ENCODE measurements at places on chromosomes 12 and 14.
A peak's percentile ranks its signal among the peaks of the same experiment; 100 is the strongest.

DNA sequence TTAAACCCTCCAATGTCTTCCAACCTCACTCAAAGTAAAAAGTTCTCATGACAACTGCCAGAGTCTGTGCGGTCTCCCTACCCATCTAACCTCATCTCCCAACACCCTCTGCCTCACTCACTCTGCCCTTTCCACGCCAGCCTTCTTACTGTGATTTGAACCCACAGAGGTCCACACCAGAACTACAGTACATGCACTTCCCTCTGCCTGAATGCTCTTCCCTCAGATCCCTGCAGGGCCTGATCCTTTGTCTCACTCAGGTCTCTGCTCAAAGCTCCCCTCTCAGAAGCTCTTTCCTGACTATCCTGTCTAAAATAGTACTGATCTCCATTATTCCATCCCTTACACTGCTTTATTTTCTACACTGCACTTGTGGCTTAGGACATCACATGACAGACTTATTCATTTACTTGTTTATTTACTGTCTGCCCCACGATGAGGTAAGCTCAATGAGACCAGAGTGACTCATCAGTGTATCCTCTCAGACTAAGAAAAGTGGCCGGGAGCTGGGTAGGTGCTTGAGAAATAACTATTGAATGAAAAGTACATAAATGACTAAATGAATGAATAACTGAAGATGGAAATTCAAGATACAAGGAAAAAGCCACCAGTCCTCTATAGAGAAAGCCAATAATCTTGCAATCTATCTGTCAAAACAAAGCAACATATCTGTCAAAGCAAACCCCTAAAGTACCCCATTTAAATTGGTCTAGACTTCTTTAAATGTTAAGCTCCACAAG is 17.1 kb downstream of the POMT2 start:
- no peak for DNase-seq

- DNase-seq, result no peak
Measured at GRCh38 chr12:124605150-124605882, 37.9 kb upstream of the NCOR2 start.

DNA sequence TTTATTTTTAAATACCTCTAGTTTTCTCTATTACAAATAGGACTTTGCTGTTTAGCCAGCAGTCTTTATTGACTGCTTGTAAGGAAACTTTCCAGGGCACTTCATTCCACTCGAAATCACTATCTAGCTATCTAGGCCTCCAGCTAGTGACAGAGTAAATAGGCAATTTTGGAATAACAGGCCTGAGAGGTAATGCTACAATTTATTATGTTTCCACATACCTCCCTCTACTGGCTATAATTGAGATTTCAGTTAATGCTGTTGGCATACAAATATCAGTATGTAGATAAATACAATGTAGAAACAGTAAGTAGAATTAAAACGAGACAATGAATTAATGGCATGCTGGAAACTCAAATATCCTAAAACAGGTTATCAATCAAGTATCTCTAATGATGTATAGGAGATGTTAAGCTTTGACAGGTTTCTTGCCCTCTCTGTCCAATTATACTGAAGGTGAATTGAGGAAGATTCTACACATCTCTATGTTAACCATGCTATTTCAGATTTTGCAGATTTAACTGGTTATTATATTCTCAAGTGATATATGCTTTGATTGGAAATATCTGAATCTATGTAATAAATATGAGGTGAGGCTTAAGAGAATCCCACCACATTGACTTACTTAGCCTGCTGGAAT is 7.2 kb downstream of the DTD2 start:
- DNase-seq, result peak; percentile 49

- DNase-seq, result no peak
Measured at GRCh38 chr12:25308756-25309155, 58.0 kb upstream of the KRAS start.

DNA sequence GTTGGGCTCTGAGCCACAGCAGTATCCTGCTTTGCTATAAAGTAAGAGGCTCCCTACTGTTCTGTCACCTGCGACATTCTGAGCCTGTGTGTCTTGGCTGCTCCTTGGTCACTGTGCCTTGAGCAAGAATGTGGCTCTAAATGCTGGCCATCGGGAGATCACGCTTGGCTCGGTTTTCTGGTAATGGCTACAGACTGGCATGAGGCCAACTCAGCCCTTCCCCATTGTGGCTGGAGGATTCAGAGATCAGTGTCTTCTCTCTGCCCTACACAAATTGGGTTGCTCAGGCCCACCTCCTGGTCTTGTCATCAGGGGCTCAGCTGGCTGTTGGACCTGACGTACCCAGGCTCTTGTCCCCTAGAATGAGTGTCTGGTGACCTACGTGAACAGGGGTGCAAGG is 94.5 kb downstream of the PLXNC1 start:
- no peak for DNase-seq

GRCh38 chr14:26595926-26596542 is 1.8 kb downstream of the NOVA1 start:
- DNase-seq, result no peak

GRCh38 chr12:123134826-123135225 is 16.1 kb downstream of the PITPNM2 start:
- no peak for DNase-seq

GRCh38 chr12:31363831-31364230 is 37.9 kb upstream of the SINHCAF start:
- DNase-seq, result no peak

DNA sequence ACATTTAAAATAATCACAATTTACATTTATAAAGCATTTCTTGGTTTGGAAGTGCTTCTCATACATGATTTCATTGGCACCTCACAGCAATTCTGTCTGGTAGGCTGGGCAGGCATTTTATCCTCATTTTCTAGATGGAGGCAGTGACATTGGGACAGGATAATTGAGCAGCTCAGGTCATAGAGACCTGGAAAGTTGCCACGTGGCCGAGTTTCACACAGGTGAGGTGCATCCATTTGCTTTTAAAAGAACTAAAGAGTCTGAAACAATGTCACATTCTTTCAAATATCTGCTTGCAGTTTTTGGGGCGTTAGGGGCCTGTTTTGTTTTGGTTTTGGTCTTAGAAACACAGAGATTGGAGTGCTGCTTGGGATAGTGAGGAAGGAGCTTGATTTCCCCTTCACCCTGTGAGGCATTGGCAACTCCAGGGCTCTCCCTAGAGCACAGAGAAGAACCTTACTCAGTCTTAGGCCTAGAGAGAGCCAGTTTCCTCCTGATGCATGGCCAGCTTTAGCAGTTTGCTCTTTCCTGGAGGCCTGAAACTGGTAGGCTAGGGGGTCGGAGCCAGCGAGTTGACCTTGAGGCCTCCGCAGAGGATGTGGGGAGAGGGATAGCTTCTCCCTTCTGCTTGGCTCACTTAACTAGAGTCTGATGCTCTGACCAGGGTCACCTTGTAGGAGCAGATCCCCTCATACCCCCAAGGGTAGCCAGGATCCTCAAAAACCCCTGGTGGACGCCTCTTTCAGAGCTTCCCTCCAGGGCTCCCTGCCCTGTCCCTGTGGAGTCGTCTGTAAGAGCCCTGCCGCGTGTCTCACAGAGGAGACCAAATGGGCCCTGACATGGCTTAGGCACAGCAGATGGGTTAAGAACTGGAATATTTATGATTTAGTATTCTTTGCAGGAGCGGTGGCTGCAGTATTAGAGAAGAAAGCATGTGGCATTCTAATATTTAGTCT is 34.9 kb upstream of the JDP2 start:
- DNase-seq, result no peak

DNA sequence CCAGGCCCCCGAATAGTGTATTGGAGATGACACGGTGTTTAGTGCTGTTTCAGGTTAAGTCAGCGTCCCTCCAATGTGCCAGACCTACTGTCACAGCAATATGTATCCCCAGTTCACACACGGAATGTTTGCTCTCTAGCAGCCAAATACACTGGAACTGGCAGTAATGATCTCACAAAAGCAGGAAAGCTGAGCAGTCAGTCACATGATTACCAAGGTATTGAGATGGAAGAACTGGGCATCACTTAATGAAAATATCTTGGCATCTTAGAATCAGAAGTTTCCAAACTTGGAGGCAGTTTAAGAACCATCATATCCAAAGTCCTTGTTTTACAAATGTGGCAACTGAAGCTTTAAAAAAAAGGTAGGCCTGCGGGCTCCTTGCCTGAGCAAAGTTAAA is 23.3 kb downstream of the NINJ2 start:
- DNase-seq, result no peak

- DNase-seq, result no peak
Measured at GRCh38 chr12:124861492-124861891, 2.2 kb downstream of the SCARB1 start.

- DNase-seq, result no peak
Measured at GRCh38 chr14:96501217-96501739, 904 bp upstream of the PAPOLA start.

- no peak for DNase-seq
Measured at GRCh38 chr14:24379907-24380730, 12.1 kb downstream of the NFATC4 start.

DNA sequence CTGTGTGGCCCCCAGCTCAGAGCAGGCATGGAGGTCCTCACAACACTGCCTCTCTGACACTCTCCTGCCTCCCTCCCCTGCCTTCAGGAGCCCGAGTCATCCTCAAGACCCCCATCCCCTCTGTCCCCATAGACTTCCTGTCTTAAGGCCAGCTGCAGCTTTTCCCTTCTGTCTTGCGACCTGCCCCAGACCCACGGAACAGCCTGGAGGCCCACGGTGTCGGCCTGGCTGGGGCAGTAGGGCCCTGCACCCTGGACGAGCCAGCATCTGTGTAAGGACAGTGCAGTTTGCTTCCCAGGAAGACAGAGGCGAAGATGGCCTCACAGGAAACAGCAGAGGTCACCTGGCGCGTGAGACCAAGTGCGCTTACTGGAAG is 9.7 kb downstream of the TEDC1 start:
- no peak for DNase-seq

GRCh38 chr14:103260629-103261124 is 73.4 kb upstream of the EIF5 start:
- no peak for DNase-seq

- no peak for DNase-seq
Measured at GRCh38 chr14:79706382-79706781, 504.9 kb downstream of the DIO2 start.

GRCh38 chr14:60654334-60654821 is 5.1 kb upstream of the SIX1 start:
- DNase-seq, result no peak

DNA sequence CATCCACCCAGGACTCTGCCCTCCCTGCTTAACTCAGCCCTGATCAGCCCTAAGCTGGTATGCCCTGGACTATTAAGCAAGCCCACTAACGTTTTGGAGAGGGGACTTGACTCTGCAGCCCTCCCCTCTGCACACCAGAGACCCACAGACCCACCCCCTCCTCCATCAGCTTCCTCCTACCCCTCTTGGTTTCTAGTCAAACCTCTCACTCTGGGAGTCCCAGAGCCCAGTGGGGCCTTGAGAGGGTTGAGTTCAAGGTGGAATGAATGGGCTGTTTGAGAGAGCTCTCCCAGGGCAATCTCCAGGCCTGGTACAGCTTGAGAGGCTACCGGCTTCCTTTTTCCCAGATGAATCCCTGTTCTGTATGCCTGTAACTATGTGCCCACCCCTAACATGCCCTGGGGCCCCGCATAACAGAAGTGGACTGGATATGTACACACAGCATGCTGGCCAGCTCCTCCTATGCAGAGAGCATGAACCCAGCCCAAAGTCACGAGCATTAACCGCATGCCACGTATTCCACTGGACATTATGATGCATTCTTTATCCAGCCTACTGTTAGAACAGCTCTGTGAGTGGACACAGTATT is 43.6 kb downstream of the IRF2BPL start:
- DNase-seq, result no peak

DNA sequence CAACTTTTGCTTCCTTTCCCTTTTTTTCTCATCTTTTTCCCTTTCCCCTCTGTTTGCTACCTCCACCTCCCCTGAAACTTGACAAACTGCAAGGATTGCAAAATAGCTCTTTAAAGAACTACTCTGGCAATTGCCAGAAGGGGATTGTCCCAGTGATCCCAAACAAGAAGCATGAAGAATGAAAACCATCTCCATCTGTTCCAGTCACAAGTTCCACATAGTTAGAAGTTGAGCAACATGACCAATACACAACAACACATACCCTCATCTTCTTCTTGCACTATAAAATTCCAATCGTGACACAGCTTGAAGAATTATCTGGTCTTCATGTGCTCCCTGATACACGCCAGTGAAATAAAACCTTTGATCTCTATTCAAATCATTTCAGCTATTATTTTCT is 93.7 kb upstream of the USP15 start:
- no peak for DNase-seq

GRCh38 chr14:103629503-103630121 is 601 bp downstream of the KLC1 start:
- DNase-seq, result peak; percentile 69

DNA sequence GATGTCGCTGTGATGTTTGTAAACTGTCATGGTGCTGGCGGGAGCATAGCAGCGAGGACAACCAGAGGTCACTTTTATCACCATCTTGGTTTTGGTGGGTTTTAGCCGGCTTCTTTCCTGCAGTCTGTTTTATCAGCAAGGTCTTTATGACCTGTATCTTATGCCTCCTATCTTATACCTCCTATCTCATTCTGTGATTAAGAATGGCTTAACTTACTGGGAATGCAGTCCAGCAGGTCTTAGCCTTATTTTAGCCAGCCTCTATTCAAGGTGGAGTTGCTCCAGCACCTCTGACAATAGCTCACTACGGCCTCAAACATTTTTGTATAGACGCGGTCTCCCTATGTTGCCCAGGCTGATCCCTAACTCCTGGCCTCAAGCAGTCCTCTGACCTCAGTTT is 53.7 kb downstream of the B4GALNT3 start:
- no peak for DNase-seq

GRCh38 chr14:72892879-72893635 is 844 bp downstream of the DPF3 start:
- peak; percentile 11 for DNase-seq

DNA sequence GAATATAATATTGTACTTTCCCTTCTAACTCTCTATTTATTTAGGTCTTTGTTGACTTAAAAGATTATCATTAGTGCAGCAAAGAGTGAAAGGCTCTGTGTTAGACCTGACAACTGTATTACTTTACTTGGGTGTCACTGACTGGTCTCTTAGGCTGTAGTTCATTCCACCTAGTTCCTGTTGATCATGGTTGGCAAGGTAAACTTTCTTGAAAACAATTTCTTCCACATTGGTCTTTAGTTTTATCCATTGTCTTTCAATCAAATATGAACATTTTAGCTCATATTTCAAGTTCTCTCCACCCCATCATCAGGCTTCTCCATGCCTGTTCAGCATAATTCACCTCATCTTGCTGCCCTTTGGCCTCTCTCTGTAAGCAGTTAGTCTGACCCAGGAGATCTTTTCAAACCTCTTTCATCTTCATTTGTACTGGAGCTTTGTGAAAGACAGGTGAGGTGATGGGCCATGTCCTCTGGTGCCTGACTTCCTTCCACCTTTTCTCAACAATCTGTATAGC is 32.1 kb upstream of the PPM1H start:
- DNase-seq, result no peak

GRCh38 chr12:91984556-91984955 is 161.1 kb downstream of the BTG1 start:
- DNase-seq, result no peak

DNA sequence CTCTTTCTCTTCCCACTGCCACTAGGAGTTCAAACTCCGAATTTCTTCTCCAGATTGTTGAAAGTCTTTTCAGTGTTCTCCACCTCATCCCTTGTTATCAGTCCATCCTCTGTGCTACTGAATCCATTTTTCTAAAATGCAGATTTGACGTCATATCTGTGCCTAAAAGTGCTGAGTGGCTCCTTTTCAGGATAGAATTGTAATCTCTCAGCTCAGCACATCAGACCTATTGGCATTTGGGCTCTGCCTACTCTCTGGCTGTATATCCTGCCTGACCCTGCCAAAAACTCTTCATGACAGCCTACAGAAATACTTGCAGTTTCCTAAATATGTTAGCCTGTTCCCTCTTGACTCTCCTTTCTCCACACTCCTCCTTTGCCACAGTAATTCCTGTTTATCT is 1.1 kb upstream of the RABGGTA start:
- no peak for DNase-seq

Measured in CD4-positive, CD25-positive, alpha-beta regulatory T cell (primary cell).